ENCODE measurements at places on chromosomes 3 and 15.

- no peak for DNase-seq
Measured at GRCh38 chr3:12964711-12965612, 108.3 kb downstream of the IQSEC1 start.

- DNase-seq, result no peak
Measured at GRCh38 chr3:190959077-190959476, 96.6 kb upstream of the GMNC start.

- DNase-seq, result no peak
Measured at GRCh38 chr3:174198199-174198598, 660.9 kb upstream of the NAALADL2 start.

DNA sequence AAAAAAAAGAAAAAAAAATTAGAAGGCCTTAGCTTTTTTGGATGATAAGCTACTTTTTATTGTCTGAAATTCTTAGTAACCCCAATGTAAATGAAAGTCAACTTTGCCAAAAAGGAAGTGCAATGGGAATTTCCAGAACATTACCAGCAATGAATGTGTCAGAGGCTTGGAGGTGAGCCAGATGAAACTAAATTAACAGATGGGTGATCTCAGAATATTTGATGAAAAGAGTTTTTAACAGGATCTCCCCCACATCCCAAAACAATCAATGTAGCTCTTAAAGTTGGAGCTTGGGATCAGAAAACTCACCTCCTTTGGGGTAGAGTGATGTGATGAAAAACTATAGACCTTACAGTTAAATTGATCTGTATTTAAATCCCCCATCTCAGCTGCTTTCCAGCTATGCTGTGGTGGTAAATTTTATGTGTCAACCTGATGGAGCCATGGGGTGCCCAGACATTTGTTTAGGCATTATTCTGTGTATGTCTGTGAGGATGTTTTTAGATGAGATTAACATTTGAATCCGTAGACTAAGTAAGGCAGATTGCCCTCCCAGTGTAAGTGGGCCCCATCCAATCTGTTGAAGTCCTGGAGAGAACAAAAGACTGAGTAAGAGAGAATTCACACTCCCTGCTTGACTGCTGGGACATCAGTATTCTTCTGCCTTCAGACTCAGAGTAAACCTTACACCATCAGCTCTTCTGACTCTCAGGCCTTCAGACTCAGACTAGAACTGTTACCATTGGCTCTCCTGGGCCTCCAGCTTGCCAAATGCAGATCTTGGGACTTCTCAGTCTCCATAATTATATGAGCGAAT, 84.3 kb upstream of the TNFSF10 start:
- peak; percentile 29 for DNase-seq

- no peak for DNase-seq
Measured at GRCh38 chr3:14716591-14716990, 41.6 kb downstream of the C3orf20 start.

GRCh38 chr15:78673917-78674444, 33.0 kb upstream of the CHRNB4 start:
- no peak for DNase-seq

DNA sequence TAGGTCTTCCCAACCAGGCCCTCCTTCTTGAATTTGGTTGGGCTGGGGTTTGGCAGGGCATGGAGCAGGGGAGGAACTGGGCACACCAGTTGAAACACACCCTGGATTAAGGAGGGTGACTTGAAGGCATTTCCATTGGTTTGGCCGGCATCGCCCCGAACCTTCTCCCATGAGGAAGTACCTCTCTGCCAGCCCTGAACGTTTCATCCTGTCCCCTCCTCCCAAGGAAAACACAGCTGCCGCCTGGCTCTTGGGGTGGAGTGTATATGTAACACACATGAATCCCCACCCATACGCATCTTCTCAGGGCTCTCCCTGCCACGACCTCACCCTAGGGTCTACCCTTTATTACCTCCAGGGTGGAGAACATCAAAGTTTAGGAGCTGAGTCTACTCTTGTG, 14.6 kb downstream of the UBAP1L start:
- no peak for DNase-seq

GRCh38 chr3:37973246-37974054, 17.1 kb upstream of the VILL start:
- no peak for DNase-seq

DNA sequence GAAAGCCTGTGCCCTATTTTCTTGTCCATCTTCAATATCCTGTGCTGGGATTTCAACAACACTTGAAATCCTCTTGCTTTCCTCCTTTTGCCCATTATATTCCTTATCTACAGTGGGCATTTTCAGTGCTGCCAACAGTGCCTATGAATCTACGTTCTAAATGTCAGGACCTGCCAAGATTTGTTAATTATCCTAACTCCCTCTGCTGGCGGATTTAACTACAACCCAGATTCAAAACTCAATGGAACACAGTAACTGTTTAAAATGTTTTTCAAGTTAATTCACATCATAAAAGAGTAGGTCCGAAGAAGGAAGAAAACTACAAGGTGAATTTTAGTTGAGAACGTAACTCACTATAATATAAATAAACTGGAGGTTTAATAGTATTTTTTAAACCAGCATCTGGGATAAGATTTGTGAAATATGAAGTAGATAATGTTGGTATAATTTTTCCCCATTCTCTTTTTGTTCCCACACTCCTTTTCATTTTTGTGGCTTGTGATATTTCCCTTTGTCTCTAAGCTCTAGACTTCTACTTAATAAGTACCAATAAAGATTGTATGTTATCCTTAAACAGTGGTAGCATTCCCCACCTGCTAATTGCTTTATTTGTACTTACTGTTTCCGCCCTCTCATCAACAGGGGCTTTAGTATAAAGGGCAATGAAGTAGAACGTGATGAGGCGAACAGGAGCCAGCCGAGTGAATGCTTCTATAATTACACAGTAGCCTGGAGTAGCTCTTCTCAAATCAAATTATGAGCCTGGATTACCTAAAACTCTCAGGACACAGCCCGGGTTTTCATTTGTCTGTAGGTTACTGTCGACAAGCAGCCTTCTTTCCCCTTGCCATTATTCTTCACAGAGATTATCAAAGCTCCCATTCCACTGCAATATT, 302.5 kb upstream of the ATP11B start:
- no peak for DNase-seq

- no peak for DNase-seq
Measured at GRCh38 chr3:46186471-46187340, 21.4 kb downstream of the CCR1 start.

GRCh38 chr3:52205727-52206372, 7.9 kb downstream of the ALAS1 start:
- DNase-seq, result no peak

DNA sequence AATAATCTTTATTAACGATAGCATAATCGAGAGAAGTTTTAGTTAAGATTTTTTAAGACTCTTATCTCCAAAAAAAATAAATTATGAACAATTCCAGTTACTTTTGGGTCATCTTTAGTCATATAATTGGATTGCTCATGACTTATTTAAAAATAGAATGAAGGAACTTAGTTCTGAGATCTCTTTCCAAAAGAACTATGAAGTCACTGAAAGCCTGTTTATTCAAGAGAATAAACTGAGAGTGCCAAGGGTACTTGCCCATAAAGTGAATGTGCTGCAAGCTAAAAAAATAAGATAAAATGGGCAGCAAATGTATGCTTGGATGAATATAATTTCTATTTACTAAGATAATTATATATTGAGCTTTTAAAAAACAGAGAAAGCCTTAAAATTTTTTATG, 176.5 kb upstream of the PLSCR5 start:
- no peak for DNase-seq

- DNase-seq, result no peak
Measured at GRCh38 chr3:22935040-22935439, 268.1 kb upstream of the UBE2E2 start.

DNA sequence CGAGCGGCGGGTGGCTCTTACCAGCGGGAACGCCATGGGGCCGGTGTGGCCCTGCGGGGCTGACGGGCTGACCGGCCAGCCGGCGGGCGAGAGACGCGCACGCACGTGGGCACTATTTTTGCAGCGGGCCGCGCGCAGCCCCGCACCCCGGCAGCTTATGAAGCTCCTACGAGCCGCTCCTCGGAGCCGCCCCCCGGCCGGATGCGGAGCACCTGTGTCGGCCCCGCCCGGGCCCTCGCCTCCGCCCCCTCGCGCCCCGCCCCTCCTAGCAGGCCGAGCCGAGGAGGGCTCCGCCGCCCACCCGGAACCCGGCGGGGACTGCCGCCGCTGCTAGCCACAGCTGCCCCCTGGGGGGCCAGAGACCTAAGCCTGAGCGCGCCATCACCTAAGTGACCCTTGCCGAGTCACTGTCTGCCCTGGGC, 683 bp upstream of the CPEB1 start:
- no peak for DNase-seq

DNA sequence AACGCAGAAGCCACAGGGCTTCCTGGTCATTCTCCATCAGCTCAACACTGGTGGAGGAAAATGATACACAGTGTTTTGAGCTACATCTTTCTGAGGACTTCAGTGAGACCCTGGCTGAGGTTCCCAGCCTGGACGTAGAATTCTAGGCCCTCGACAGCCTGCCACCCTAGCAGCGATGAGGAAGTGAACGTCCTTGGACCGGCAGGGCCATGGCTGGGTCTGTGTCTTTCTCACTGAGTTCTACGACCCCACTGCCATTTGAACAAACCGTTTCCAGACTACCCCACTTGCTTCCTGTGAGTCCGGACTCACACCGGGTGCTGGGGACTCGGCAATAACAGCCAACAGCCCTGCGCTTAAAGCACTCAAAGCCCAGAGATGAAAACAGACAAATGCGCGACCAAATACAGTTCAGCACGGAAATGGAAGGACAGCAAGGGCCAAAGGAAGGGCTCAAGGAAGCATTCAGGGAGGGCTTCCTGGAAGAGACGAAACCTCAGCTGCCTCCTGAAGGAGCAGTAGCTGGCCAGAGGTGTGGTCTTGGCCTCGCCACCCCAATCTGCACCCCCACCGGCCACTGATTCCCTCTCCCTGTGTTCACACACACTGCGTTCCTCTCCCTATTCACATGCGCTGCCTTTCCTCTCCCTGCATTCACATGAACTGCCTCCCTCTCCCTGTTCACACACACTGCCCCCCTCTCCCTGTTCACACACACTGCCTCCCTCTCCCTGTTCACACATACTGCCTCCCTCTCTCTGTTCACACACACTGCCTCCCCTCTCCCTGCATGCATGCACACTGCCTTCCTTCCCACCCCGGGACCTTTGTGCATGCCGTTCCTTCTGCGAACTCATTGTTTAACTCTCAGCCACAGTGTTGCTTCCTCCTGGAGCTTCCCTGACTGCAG, 136.3 kb upstream of the PRR20G start:
- DNase-seq, result no peak

- no peak for DNase-seq
Measured at GRCh38 chr15:60901647-60902046, 327.5 kb downstream of the RORA start.

DNA sequence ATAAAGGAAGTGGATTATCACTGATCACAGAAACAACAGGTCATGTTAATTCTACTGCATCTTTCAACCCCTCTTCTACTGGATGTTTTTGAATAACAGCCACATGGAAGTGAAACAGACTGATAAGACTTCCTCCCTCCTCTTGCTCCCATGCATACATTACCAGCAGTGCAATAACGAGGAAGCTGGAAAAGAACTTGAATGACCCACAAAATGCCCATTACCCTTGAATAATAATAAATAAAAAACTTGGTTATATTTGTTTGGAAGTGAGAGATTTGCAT, 51.6 kb downstream of the RARB start:
- no peak for DNase-seq

- DNase-seq, result no peak
Measured at GRCh38 chr3:71361334-71361890, 222.1 kb downstream of the FOXP1 start.

DNA sequence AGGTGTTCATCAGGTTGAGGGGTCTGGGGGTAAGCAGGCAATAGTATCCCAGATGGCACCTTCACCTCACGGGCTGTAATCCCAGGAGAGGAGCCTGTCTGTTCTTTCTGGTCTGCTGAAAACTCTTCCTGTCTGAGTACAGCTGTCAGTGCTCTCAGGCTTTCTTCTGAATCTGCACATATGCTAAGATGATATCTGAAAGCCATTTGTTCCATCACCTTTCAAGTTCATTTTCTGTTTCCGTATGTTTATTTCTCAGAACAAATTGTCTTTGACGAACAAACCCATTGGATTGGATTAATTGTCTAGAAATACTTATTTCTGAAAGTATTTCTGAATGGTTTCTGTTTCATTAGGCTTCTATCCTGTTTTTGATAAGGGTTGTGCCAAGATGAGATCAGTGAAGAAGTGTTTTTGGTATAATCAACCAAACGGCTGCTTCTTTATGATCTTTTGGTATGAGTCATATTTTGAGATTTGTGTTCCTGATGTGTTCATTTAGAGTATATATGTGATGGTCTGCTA, 13.3 kb downstream of the ZNF592 start:
- DNase-seq, result no peak

DNA sequence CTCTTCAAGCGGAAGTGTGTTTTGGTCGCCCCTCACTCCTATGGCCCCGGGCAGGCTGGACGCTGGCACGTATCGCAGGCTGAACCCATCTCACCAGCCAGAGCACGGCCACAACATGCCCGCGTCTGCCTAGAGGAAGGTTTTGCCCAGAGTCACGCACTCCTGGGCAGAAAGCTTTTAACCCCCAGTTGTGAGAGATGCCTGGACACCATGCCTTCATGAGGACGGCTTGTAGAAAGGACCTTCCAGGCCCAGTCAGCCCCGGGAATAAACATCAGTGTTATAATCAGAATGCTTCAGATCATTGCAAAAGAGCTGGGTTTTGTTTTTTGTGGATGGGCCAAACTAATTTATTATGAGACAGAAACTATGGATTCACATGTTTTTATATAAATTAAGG, 16.5 kb downstream of the CYFIP1 start:
- DNase-seq, result no peak
